Nucleus accumbens (tissue), 56 donors: ENCODE measurements at places on chromosomes 2 and 18.
A peak's percentile ranks its signal among the peaks of the same experiment; 100 is the strongest.

GRCh38 chr2:64989126-64989981 is at the start of gene SLC1A4:
Gene SLC1A4 (plus strand): TSS chr2:64989399. CDS start chr2:64989644, 245 bp downstream.
- DNase-seq, result peak; percentile 74

DNA sequence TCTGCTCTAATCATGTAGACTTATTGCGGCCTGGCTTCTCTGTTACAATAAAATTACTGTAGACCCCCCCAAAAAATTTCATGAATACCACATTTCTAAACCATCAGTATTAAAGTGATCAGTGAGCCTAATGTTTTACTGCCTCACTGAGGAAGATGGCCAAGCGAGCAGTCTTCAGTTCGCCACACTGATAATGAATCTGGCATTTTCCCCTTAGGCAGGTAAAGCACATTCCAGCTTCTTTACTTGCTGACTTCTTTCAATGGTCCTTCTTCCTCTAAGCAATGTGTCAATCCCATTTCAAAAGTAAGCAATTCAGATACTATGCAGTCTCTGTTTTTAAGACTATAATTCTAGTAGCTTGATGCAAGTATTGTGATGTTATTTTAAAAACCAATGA is 137.6 kb downstream of the LAMA1 start:
- DNase-seq, result no peak

DNA sequence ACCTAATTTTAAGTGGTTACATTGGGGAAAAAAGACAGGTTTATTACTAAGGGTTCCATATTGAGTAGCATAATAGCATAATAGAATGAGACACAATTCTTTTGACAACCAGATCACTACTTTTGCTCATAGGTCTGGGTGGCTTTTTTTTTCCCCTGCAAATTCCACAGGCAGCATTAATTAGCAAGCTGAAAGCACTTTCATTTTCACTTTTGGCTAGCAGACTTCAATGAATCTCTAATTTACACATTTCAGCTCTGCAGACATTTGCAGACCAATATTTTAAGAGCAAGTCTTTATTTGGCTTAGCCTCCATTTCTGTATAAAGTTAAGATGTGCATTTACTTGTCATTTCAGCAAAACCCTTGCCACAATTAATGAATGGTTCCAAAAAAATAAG is 185.5 kb downstream of the NOL4 start:
- DNase-seq, result no peak

DNA sequence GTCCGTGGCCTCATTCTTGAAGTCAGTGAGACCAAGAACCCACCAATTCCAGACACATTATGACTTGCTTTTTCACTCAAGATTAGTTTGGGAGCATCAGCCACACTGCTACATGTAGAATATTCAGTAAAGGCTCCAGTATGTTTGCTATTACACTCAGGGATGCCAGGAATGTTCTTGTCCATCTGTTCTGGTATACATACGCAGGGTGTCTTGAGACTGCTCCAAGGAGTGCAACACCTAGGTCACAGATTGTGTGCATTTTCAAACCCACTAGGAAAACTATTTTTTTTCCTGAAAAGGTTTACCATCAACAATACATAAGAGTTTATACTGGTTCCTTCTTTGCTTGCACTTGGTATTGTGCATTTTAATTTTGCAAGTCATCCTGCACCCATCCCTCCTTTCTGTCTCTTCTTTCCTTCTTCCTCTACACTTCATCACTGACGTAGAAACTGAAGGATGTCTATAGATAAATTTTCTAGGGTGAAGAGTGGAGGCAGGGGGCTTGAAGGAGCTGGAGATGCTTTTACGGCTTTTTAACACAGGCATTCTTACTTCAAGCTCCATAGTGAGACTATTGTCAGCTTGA is 35.3 kb upstream of the MAP2 start:
- DNase-seq, result no peak

DNA sequence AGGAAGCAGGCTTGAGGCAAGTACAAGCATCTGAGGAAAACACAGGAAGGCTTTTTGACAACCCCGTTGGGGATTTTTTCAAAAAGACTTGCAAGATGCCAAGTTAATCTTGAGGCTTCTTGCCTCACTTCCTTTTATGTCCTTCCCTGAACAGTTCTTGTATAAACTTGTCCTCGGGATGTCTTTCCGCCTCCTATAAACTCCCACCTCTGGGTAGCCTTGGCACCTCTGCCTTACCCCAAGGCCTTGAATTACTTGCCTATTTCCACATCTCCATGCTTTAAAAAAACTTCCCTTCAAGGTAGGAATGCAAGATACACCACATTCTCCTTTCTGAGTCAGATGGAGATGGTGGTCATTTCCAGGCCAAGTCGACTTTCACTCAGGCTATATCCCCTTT is 106.4 kb upstream of the RBBP8 start:
- no peak for DNase-seq

DNA sequence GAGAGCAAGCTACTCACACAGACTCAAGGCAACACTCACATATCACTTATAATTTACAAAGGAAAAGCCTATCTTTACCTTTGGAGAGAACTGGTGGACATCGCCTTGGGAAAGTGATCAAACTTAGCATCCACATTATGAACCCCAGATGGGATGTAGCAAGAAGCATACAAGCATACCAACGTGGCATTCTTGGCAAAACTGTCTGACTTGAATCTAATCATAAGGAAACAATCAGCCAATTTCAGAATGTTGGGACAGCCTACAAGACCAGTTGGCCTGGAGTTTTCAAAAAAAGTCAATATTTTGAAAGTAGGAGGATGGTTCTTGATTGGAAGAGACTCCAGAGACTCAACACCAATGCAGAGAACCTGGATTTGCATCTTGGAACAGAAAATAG is 79.1 kb upstream of the PMAIP1 start:
- DNase-seq, result no peak

DNA sequence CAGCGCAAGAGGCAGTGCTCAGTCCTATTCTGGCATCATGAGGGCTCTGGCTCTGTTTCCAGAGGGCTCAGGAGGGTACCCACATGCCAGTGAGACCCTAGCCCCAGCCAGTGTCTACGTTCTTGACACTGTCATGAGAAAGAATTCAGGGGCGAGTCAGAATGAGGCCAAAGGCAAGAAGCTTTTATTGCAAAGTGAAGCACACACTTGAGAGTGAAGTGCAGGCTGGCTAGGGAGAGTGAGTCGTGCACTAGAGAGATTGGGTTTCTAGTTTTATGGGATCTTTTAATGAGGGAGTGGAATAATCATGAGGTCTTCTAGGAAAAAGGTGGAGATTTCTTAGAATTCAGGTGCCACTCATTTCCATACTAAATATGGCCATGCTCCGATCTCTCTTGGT is 164.1 kb downstream of the DCDC2C start:
- no peak for DNase-seq

DNA sequence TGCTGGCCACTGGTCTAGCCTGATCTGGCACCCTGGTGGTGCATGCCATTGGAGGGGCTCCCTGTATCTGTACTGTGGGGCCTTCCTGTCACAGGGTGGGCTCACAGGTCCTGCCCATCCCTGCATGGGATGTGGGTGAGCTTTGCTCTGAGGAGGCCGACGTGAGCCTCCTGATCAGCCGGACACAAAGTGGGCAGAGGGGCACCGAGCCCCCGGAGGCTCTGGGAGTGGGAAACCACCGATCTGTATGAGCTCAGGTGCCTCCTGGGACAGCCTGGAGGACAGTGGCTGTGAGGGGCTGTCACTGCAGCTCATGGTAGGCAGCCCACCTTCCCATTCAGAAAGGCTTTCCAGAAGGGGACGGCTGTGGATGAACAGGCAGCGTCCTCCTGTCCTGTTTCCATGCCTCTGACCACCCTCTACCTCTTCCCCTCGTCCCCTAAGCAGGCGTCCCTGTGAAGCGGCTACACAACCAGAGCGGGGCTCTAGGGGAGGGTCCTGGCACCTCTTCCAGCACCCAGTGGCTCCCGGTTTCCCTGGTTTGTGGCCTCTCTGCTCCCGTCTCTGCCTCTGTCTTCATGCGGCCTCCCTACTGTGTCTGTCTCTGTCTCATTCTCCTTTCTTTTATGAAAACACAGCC is 112.5 kb upstream of the OTOS start:
- no peak for DNase-seq

DNA sequence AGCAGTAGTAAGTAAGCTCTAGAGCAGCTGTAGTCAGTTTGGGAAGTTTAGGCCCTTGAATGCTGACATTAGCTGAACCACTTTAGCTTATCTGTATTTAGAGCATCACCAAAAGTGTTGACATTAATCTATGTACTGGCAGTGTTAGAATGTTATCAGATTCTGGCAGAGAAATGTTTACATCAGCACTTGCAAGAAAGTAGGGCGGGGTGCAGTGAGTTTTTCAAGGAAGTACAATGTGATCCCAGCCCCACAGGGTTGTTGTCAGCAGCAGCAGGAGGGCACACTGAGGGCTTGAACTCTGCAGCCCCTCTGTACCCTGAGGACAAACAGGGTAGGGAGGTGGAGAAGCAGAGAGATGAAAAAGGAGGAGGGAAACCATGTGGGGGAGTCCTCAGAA is 35.5 kb upstream of the RMP24 start:
- DNase-seq, result no peak

DNA sequence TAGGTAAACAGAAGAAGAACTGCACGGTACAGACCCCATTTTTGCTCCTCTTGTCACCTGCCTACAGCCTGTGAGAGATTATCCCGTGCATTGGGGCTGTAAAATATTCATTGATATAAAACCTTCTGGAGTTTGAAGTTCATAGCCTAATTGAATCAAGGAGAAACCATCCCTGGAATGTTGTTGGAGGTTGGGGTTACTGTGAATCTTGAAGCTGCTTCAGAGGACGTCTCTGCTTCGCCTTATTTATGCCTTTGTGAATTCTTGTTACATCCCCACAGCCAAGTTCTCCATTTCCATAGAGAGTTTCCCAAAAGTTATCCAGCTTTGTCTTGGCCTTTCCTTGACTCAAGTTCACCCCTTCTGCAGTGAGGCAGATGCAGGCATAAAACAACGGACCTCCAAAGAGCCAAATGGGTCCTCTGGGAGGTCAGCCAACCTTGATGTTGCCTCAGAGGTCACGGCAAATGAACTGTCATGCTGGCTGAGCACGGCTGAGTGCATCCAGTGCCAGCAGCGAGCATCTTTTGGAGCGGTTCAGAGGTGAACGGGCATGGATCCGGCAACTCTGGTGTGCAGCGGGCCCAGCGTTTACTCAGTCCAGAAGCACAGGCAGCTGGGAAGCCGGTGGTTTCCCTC is 317.6 kb downstream of the PRKCE start:
- DNase-seq, result no peak

DNA sequence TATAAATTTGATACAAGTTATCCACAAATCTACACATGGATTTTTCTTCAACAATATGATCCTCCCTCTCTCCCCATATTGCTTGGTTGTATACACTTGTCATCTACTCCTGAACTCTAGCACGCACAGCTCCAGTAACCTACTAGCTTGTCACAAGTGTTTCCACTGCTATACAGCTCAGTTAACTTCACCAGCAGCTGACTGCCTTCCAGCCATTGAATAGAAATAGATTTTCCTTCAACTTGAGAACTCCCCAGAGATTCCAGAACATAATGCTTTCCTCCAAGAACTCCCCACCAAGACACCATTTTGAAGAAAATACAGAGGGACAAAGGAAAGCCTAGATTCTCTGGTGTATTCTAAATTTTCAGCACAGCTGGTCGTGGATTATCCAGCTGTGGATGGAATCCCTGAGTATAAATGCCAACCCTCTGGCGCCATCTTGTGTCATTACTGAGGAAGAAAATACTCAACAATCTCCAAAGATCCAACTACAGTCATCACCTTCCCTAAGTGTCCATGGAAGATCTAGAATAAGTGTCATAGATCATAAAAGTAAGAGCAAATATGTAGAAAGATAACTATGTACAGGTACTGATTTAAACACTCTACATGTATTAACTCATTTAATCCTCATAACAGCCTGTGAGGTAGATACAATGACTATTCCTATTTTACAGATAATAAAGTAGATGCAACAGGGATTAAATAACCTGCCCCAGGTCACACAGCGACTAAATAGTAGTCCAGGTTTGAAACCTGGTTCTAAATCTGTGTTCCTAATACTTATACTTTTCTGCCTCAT is 156.7 kb downstream of the ARHGAP28 start:
- DNase-seq, result peak; percentile 3
